ENCODE measurements at places on chromosomes 2 and 18.

GRCh38 chr2:129879614-129880180, 99.8 kb upstream of the RAB6C start:
- no peak for DNase-seq

DNA sequence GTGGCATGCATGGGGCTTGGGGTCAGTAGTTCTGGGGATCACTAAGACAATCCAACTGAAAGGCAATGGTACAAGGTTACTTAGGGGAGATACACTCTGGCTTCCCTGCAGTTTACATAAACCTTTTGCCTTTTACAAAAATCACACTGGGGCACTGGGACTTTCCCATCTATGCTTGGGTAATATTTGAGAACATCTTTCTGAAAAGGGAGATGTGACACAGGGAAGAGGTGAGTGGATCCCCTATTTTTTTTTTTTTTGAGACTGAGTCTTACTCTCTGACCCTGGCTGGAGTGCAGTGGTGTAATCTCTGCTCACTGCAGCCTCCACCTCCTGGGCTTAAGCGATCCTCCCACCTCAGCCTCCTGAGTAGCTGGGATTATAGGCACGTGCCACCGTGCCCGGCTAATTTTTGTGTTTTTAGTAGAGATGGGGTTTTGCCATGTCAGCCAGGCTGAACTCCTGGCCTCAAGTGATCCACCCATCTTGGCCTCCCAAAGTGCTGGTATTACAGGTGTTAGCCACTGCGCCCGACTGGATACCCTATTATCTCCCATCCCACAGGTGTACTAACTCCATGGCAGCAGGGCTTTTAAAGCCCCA, 82.8 kb upstream of the DNMT3A start:
- no peak for DNase-seq

DNA sequence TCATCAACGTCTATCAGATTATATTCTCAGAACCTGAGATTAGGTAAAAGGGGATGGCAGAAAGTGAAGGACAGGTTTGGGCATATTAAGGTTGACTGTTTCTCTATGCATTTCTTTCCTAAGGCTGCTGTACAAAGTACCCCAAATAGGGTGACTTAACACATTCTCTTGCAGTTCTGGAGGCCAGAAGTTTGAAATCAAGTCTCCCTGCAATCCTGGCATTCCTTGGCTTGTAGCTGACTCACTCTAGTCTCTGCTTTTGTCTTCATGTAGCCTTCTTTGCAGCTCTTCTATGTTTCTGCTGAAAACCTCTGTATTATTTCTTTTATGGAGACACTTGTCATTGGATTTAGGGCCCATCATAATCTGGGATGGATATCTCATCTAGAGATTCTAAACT, 364.3 kb downstream of the PLCL1 start:
- no peak for DNase-seq

GRCh38 chr2:222272446-222273015, 26.3 kb downstream of the PAX3 start:
- no peak for DNase-seq

- no peak for DNase-seq
These were observed 194.0 kb upstream of the RBBP8 start for GRCh38 chr18:22739061-22739642.

GRCh38 chr2:211077216-211077767, 520.9 kb downstream of the CPS1 start:
- DNase-seq = no peak

- no peak for DNase-seq
These were observed 212.9 kb downstream of the PTGR3 start for GRCh38 chr18:74996055-74996454.

DNA sequence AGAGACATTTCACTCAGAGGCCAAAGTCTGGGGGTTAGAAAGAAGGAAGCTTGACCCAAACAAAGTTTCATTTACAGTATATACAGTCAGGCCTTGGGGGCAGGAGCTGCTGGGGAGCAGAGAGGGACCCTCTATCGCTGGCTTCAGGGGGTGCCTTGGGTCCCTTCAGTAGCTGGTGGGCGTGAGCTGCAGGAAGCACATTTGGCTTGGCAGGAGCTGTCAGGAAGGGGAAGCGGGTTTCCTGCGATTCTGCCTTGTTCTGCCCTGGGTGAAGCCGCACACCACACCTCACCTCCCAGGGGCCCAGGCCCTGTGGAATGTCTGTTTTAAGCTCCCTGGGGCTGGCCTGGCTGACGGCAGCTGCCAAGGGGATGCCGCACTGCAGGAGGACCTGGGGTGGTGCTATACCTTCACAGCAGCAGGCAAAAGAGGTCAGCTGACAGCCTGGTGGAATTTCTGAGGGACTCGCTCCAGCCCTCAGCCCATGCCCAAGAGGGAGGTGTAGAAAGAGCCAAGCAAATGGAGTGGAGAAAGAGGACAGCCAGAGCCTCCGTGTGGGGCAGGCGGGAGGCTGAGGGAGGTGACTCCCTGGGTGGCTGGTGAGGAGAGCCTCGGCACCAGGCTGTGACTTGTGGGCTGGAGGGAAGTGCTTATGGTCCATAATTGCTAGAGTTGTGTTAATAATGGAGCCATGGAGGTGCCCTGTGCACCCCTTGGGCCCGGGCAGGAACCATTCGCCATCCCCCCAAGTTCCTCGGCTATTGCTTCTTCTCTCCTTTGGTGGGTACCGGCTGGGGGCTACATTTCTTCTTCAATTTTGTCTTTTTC, 43.9 kb downstream of the PSD4 start:
- DNase-seq = no peak

DNA sequence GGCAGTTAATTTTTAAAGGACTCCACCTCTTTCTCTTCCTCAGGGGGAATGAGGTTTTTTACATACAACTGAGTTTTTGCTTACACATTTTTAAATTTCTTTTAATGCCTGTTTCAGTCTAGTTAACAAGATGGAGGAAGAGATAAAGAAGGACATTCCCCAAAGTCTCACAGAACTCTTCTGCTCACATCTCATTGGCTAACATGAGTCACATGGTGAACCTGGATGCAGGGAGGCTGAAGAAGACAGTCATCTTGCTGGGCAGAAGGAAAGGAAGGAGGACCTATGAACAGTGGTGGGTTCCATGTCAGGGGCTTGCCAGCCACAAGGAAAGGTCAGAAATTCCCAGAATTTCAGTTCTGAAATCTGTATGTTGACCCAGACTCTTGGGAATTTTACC, 10.4 kb upstream of the ST8SIA5 start:
- no peak for DNase-seq

- no peak for DNase-seq
These were observed 75.1 kb downstream of the SPRED2 start for GRCh38 chr2:65357095-65357958.

DNA sequence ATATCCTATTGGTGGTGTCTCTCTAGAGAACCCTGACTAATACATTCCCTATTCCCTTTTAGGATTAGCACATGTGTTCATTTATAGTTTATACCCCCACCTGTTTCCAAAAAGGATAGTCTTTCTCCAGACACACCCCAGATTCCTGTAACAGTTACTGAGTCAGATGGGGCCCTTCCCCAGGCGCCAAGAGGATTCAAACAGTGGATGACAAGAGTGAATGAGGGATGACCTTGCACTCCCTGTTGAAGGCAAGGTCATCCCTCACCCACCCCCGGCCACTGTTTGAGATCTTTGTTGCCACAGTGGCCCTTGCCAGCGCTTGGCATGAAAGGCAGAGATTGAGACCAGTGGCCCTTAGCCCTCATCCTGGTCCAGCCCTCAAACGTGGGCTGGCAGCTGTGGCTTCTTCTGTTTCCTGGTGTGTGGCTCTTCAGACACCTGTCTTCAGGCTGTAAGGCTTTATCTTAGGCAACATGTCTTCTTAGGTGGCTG, 15.3 kb upstream of the REEP1 start:
- DNase-seq = peak; percentile 7

DNA sequence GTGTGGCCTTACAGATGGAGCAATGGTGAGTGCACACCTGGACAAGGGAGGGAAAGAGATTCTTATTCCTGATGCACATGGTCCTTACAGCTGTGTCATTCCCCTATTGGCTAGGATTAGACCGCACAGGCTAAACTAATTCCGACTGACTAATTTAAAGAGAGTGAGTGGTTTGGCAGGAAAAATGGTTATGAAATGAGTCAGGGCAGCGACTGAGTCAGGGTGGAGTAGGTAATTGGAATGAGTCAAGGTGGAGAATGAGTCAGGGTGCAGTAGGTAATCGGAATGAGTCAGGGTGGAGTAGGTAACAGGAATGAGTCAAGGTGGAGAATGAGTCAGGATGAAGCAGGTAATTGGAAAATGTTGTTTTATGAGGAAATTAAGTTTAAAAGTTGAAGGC, 1353.7 kb upstream of the LRRTM1 start:
- DNase-seq = no peak

GRCh38 chr2:118738524-118739308, 108.7 kb downstream of the EN1 start:
- DNase-seq = peak; percentile 94

All from LHCN-M2 (cell line).